SK-N-MC (cell line): ENCODE measurements at places on chromosomes 4 and X.

- DNase-seq = no peak
Observed at GRCh38 chr4:62410371-62411003, 1210.4 kb downstream of the ADGRL3 start.

- no peak for DNase-seq
Observed at GRCh38 chr4:105871997-105872396, 23.3 kb upstream of the NPNT start.

- DNase-seq = no peak
Observed at GRCh38 chr4:98994474-98995182, 893 bp upstream of the METAP1 start.

DNA sequence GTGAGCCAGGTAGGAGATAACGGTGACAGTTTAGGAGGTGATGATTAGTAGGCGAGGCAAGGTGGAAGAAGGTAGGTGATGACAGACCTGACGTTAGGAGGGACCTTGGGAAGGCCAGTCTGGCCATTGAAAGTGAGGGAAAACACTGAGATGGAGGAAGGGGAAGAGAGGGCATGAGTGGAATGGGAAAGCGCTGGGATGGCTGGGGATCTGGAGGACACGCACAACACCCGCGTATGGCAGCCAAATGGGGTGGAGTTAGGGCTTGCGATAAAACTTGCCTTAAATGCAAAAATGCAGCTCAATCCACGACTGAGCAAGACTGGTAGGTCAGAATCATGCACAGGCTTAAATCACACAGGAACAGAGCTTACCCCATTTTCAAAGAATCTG, 605 bp upstream of the CDKL2 start:
- no peak for DNase-seq

DNA sequence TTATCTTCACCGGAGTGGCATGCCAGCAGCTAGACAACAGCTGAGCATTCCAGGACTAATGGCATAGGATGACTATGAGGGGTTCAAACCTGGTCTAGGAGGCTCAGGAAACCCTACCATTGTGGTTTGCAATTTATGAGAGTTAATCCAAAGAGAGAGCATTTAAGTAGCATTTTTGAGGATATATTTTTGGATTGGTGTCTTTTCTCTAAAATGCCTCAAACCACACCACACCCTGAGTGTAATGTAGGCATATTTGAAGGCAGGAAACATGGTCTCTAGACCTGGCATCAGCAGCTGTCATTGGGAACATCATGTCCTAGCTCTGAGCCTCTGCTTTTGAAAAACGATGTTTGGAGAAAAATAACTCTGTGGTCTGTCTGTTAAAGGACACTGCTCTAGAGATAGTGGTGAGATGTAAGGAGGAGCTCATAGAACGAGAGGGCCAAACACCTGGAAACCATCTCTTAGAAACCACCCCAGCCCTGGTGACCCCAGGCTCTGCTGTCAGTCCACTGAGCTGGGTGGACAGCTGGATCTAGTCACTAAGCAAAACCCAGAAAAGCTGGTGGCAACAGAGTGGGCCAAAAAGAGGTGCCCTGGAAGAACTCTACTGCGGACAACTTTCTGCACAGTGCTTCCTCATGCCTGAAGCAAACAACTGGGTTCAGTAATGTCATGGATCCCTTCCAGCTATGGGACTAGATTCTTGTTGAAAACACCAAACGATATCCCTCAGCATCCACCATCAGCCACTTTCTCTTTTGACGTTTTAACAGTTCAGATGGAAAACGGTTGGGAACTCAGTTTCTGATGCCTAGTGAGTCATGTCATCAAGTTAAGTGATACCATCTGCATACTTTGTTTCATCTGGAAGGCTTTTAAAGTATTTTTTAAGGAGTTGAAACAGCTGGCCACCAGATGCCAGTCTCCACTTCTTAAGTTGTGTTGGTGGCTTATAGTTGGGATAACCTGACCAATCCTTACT, 100.2 kb upstream of the C1QTNF7 start:
- DNase-seq = no peak

GRCh38 chr4:78369679-78370078, 181.9 kb upstream of the ANXA3 start:
- DNase-seq = no peak

DNA sequence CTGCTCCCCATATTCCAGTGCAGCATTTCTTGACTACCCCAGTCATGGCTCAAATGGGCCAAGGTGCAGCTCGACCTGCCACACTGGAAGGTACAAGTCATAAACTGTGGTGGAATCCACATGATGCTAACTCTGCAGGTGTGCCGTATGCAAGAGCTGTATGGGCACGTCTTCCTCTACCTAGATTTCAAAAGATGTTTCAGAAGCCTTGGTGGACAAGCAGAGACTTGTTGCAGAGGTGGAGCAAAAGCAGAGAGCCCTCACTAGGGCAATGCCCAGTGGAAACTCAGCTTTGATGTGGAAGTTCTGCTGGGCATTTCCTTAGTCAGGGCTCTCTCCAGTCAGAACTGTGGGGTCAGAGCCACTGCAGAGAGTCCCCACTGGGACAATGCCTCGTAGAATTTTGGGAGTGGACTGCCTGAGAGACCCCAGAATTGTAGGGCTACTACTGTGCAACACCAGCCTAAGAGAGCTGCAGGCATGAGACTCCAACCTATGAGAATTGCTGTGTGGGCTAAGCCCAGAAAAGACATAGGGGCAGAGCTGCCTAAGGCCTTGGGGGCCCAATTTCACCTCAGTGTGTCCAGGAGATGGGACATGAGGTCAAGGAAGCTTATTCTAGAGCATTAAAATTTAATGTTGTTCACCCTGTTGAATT, 65.7 kb downstream of the BEX3 start:
- DNase-seq = no peak
